ENCODE measurements at places on chromosomes 3 and 15.
A peak's percentile ranks its signal among the peaks of the same experiment; 100 is the strongest.

GRCh38 chr15:88707771-88708654 is 69.2 kb downstream of the ISG20 start:
- peak; percentile 38 for DNase-seq

DNA sequence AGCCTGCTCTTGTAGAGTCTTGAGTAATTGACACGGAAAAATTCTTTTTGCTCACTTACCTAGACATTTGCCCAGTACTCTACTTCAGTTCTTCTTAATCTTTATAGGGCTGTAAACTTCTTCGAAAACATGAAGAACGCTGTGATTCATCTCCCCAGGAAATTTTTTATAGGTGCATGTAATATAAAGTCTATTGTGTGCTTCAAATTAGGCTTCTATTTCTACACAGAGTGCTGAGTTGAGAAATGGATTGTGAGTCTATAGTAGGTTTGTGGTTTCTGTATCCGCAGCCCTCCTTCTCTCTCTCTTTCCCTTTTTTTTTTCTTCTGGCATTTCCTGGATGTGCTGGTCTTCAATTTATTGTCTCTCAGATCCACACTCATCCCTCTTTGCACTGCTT is 183.3 kb upstream of the DCBLD2 start:
- DNase-seq = no peak

GRCh38 chr15:38530113-38530512 is 34.5 kb downstream of the RASGRP1 start:
- no peak for DNase-seq

DNA sequence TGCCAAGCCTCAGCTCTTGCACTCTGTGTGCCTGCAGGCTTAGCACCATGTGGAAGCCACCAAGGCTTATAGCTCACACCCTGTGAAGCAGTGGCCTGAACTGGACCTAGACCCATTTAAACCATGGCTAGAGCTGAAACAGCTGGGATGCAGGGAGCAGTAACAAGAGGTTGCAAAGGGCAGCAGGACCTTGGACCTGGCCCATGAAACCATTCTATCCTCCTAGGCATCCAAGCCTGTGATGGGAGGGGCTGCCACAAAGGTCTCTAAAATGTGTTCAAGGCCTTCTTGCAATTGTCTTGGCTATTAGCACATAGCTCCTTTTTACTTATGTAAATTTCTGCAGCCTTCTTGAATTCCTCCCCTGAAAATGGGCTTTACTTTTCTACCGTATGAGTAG is 57.9 kb upstream of the NPAP1 start:
- DNase-seq = no peak

DNA sequence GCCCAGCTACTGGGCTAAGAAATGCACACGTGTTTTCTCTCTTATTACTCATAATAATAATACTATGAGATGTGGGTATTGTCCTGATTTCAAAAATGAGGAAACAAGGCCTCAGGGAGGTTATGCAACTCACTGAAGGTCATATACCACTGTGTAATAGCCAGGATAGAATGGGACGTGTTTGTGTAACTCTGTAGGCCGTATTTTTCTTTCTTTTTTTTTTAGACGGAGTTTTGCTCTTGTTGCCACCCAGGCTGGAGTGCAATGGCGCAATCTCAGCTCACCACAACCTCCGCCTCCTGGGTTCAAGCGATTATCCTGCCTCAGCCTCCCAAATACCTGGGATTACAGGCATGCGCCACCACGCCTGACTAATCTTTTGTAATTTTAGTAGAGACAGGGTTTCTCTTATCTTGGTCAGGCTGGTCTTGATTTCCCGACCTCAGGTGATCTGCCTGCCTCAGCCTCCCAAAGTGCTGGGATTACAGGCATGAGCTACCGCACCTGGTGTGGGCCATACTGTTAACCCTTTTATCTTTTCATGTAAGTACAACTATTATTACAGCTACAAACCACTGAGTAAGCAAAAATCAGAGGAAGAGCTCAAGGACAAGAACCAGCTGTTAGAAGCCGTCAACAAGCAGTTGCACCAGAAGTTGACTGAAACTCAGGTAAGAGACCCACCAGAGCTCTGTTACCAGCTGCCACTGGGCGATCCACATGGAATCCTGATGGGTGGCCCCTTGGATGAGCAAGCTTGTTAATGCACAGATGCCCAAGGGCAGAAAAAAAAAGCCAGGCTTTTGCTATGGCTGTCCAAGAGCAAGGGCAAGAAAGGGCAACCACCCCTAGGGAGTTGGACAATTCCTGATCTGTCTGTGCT is 6.7 kb downstream of the KNSTRN start:
- no peak for DNase-seq

DNA sequence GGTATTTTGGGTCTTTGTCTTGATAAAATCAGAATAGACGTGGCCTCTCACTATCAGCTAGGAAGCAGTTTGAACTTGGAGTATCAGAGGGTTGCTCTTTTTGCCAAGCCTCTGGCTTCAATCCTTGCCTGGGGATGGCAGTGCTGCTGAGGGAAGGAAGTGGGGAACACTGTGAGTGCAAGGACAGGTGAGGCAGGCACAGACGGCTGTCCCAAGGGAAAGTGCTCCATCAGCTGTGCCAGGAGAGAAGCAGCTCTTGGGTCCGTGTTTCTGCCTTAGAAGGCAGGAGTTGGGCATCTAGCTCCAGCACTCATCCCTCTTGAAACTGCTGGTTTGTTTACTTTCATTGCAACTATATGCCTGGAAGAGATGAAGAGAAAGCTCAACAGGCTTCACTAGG is 33.2 kb downstream of the PML start:
- DNase-seq = no peak

GRCh38 chr3:69130689-69131088 is 8.3 kb upstream of the LMOD3 start:
- no peak for DNase-seq

DNA sequence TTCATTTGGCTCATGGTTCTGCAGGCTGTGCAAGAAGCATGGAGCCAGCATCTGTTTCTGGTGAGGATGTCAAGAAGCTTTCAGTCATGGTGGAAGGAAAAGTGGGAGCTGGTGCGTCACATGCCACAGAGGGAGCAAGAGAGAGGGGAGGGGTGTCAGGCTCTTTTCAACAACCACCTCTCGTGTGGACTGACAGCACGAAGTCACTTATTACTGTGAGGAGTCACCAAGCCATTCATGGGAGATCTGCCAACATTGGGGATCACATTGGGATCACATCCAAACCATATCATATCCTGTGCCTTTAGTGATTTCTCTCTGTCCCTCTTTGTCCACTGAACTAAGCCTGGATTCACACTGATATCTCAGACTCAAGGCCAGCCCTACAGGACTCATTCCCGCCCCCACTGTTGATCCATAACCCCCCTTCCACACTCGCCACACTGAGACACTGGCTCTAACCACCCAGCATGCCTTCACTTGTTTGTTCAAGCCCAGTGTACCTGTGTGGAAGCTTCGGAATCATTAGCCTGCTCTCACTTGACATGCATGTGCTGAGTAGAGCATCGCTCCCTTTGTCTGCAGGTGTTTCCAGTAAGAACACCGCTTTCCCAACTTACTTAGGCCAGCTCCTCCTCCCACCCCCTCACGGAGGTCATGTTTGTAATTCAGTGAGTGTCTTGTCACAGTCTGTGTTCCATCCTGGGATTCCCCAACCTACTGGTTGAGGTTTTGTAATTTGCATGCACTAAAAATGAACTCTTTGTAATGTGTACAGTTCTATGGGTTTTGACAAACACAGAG is 132.2 kb downstream of the KLF13 start:
- DNase-seq = no peak

GRCh38 chr15:39885099-39885777 is 34.8 kb downstream of the GPR176 start:
- DNase-seq = no peak

- peak; percentile 37 for DNase-seq
Observed at GRCh38 chr15:31344823-31345605, 18.4 kb downstream of the KLF13 start.

GRCh38 chr15:71129669-71130068 is 14.4 kb downstream of the THSD4 start:
- DNase-seq = no peak

DNA sequence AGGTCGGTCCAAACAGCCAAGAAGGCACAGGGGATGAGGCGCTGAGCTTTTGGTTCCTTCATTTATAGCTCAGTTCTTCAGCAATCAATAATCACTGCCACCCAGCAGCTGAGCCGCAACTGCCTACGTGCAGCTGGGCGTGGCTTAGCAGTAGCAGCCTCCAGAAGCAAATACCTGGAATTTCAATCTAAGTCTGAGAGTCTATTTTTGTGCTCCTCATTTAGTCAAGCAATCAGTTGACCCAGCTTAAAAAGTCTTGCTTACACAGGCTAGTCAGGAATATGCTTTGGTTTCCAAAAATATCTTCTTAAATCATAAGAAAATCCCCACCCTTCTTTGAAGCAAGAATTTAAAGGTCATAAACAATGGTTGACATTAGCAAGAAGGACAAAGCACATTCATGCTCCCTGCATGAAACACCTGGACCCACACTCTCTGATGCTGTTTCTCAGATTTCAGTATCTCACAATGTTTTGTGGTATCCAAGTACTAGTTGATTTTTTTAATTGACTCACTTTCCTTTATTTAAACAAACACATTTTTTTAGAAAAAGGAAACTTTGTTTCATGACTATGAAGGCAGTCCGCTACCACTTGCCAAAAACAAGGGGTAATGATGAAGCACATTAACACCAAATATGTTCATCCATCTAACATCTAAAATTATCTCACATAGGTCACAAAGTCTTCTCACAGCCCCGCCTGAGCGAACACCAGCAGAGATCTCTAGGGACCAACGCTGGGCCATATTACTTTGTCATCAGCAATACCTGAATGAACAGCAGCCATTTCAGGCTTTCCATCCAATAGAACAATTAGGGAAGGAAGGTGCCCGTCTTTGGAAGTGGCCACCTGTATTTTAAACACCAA is 106.1 kb downstream of the OXNAD1 start:
- DNase-seq = no peak

DNA sequence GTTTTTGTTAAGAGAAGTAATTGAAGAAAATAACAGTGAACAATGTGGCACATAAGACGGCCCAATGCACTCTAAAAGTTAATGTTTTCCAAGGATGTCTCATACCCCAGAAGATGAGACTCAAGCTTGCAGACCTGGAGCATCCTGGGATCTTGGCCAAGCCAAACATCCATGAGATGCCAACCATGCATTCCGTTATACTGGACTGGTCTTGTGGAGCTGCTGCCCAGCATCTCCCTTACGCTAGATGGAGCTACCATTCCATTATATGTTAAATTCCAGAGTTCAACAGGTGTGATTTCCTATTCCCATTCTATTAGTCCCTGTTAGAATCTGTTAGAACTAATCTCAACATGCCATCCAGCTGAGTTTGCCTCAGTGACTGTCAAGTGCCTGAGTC is 181.8 kb downstream of the PDCD6IP start:
- peak; percentile 85 for DNase-seq

GRCh38 chr3:28923994-28924393 is 356.9 kb upstream of the RBMS3 start:
- DNase-seq = no peak

- DNase-seq = peak; percentile 52
Observed at GRCh38 chr15:85583923-85584390, 203.6 kb downstream of the AKAP13 start.

DNA sequence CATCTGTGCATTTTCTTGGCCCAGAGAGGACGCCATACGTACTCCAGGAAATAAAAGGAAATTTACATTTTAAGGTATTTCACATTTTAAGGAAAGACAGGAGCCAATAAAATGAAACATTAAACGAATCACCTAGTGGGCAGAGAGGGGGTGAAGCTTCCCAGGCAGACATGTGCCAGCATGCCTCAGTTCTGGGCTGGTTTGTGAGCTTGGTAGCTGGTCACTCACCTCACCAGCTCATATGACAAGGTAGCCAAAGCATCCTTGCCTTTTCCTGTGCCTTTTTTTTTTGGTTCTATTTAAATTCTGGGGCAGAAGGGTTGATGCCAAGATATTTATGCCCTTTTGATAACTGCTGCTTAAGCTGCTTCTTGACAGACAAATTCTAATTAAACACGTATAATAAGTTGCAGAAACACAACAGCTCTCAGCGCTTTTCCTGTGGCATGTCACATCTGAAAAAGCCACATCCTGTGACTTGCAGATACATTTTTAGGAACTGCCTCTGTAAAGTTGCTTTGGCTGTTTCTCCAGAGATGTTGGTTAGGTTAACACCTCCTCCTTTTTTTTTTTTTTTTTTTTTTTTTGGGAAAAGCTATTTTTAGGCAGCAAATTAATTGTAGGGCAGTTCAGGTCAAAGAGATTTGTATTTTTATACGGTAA is 218.6 kb downstream of the PDCD6IP start:
- DNase-seq = peak; percentile 34

- no peak for DNase-seq
Observed at GRCh38 chr3:170367797-170368196, 10.3 kb downstream of the SKIL start.

- peak; percentile 75 for DNase-seq
Observed at GRCh38 chr3:36944012-36944640, 728 bp downstream of the TRANK1 start.

- peak; percentile 65 for DNase-seq
Observed at GRCh38 chr15:101684384-101684783, 32.2 kb upstream of the TM2D3 start.

DNA sequence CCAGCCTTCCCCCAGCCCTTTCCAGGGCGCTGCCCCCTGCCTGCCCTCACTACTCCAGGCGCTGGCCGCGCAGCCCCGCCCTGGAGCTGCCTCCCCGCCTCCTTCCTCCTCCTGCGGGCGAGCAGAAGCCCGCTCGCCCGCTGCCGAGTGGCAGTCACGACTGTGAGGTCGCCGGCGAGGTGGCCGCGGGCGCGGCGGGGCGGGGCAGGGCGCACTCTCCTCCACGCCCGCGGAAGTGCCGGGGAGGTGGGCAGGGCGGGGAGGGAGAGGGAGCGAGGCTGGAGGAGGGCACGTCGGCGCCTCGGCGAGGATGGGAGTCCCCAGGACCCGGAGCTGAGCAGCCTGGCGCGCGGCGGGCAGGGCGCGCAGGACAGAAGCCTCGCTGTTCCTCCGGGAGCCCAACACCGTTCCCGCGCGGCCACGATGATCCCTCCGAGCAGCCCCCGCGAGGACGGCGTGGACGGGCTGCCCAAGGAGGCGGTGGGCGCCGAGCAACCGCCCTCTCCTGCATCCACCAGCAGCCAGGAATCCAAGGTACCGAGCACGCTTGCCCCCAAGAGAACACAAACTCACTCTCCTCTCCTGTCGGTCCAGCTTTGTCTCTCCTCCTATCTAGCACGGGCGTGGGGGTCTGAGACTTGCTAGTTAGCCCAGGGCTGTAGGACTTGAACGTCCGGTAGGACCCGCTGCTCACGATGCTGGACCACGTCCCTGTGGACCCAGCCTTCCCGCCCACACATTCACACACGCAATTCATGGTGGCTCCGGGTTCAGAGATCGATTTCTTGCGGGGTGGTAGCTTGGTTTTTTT is at the start of gene STAC:
STAC (plus strand) TSS at position 284 of the 811 bp plus-strand sequence; CDS start at position 424, 140 bp downstream.
- peak; percentile 65 for DNase-seq

GRCh38 chr15:88497109-88497765 is 29.7 kb downstream of the MRPS11 start:
- DNase-seq = no peak

Measured in AG08395 (cell line).